ENCODE measurements at places on chromosomes 3 and 15.
A peak's percentile ranks its signal among the peaks of the same experiment; 100 is the strongest.

DNA sequence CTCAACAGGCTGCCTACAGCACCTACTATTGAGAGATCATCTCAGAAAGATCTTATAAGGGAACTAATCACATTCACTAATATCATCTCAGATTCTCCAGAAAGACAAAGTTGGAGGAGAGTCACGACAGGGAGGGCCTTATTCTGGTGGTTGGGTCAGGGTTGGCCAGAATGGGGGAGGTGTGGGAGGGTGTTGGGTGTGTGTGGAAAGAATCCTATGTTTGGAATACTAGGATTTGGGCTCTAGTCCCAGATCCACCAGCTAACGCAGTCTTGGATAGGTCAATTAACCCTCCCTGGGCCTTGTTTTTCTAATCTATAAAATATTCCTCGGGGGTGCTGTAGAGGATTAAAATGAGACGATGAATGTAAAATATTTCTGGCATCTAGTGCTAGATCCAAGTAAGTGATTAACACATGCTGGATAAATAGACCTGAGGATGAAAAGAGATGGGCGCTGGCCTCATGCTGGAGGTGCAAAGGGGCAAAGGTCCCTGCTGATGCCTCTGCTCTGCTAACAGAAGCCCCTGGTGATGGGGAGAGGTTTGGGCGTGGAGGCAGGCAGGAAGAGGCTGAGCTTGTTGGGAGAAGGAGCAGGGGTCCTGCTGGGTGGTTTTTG is 67.6 kb upstream of the ETV5 start:
- DNase-seq: no peak

- no peak for DNase-seq
These were observed 168.4 kb downstream of the TUSC7 start for GRCh38 chr3:116877968-116878367.

DNA sequence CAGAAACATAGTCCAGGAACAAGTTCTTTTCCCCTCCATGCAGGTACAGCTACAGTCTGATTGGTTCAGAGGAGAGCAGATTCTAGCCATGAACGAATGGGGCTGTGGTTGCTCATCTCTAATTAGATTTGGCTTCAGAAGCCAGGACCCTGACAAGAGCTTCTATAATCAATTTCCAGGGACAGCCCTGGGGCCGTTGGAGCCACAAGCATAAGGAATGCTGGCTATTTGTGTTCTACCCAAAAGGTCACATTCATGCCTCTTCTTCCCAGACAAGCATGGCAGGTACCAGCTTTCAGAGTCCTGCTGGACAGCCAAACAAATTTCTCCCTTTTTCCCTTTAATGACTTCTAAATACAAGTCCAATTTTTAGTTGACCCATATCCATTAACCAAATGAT is 215.5 kb upstream of the LRTM1 start:
- no peak for DNase-seq

DNA sequence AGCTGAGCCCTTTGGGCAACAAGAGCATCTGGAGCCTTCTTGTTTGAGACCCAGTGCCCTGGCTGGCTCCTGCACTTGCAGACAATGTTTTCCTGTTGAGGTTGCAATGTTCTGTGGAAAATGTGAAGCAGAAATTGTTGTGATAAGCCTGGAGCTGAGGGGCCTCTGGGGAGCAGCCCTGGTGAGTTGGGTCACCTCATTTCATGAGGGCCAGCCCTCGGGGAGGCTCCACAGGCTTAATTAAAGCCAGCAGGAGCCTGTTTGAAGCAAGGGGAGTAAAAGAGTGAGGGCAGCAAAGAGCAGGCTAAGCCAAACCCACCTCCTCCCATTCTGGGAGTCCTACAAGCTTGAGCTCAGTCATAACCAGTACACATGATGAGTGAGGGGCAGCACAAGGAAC is 154.3 kb downstream of the ALDH1A2 start:
- DNase-seq: no peak

GRCh38 chr3:18249126-18249525 is 176.0 kb downstream of the SATB1 start:
- DNase-seq: no peak

DNA sequence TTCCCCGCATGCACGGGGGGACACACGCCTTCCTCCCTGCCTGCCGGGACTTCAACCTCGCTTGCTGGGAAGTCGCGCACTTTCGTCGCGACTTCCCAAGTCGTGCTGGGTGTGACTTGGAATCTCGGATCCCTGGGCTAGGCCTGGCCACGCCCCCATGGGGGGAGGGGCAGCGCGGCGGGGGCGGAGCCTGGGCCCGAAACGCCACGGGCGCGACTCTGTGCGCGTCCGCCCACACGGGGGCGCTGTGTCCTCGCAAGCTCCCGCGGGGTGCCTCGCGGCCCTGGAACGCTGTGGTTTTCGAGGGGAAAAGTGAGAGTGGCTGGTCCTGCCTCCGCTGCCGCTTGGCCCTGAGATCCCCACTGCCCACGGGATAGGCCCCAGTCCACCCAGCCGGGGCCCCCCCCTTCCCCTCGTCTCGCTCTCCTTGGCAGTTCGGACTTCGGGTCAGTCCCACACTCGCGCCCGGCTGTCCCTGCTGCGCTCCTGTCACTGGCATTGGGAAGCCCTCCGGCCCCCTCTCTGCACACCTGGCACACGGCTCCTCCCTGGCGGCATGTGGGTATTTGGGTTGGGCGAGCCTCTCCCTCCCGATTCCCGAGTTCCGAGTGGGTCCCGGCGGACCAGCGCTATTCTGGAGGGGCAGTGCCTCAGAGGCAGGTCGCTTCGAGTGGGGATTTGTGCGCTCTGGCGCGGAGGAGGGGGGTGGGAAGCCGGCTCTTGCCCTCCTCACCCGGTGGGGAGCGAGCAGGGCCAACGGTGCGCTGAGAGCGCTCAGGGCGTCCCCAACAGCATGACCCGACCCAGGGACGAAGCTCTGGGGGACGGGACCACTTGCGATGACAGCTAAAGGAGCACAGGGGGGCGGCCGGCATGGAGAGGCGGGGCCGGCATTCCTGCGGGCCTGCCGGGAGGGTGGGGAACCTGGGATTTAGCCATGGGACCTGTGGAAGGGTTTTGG is 23.6 kb downstream of the SEC61A1 start:
- DNase-seq: peak; percentile 83

DNA sequence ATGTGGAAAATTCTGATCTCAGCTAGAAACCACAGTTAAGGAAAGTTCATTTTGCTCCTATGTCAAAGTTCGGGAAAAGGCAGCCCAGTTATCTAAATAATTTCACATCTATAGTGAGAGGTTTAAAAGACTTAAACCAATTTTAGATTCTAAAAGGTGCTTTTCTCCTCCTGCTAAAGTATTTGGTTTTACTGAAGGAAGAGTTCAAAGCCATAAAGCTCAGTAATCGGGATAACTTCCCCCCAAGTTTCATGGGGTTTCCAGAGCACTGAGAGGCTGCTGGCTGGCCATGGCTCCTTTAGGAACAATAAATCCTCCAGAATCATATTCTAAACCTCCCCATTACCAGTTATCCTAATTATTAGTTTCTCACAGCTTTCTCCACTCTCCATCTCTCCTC is 38.2 kb downstream of the ZIC4 start:
- DNase-seq: no peak

DNA sequence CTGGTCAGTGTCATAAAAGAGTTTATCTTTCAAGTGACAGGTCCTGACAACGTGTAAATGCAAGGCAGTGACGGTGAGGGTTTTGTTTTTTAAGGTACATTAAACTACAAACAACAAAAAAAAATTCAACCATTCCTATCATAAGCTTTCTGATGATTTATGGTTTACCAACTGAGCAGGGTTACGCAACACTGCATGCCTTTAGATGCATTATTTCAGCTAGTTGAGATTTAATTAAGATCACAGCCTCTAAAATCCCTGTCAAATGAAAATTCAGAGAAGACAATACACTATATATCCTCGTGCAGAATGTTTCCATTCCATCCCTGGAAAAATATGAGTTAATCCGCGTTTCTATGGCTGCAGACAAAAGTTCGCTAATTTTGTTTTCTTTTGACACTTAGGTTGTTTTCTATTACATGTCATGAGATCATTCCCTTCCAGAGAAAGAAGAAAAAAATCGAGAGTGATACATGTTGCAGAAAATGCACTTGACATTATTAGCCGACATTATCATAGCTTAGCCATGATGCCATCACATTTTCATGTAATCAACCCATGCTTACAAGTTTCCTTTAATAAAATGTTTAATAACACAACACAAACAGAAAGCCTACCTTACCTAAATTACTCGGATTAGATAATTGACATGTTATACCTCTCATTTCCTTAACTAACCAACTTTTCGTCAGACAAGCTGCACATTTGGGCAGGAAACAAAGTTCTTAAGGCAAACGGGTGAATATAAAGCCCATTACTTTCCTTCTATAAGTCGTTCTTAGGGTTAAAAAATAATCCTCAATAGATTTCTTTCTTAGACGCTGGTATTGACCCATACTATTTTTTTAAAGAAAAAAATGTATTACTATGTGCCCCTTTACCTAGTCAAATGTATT is 521.2 kb downstream of the FOXP1 start:
- no peak for DNase-seq

DNA sequence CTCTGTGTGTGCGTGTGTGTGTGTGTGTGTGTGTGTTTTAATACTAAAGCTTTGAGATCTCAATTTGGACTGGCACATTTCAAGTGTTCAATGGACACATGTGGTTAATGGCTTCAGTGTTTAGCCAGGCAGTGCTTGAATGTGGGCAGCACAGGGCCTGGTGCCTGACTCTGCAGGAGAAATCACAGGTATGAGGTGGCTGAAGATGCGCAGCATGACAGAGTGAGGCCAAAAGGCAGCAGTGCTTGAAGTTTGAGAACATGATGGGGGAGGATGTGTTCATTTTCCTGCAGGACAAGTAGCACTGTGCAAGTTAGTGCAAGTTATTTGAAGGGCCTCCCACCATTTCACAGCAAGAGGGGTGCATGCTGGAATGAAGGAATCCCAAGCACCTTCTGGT is 620.5 kb upstream of the TBL1XR1 start:
- no peak for DNase-seq

DNA sequence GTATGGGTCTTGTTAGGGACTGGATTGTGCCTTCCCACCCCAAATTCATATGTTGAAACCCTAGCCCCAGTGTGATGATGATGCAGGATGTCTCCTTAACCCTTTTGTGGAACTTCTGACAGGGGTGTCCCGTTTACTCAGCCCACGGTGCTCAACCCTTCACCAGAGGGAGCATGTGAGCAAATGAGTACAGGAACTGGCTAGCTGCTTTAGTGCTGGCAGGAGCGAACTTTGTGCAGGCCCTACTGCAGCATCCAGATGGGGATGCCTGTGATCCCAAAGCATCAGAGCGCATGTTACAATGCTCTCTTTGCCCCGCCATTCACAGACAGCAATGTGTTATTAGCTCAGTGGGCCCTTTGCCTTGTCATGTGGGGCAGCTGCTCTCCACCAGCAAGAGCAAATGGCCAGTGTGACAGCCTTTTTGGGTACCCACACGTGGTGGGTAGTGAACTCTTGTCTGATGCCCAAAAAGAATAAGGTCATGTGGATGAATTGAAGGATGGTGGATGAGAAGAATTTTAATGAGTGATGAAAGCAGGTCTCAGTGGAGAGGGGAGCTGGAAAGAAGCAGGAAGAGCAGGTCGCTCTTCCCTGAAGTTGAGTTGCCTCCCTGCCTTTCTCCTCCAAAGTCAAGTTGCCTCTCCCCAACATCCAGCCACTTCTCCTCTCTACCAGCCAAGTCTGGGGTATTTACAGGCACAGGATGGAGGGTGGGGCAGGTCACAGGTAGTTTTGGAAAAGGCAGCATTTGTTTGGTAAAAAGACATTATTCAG is 63.3 kb upstream of the STRIT1 start:
- DNase-seq: no peak

GRCh38 chr3:67509471-67510075 is 144.8 kb downstream of the SUCLG2 start:
- DNase-seq: no peak

- no peak for DNase-seq
These were observed 334.2 kb downstream of the SLC9A9 start for GRCh38 chr3:143514109-143514508.

GRCh38 chr3:56209982-56210751 is 258.1 kb downstream of the ERC2 start:
- DNase-seq: no peak

GRCh38 chr15:62060896-62061280 is 641 bp upstream of the VPS13C start:
- DNase-seq: no peak

DNA sequence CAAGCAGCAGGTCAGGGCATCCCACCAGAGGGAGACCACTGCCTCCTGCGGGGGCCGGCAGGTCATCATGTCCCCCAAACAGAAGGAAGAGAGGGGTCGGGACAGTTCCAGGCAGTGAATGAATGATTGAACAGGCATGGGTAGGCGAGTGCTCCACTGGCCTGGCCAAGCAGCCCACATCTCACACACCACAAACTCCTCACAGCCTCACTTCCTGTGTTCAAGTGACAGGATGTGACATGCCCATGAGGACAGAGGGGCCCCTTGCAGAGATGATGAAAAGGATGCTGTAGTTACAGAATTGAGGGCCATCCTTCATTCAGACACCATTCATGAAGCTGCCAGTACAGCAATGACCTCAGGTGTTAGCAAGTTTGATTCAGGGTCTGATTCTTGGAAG is 3.7 kb downstream of the IQSEC1 start:
- no peak for DNase-seq

DNA sequence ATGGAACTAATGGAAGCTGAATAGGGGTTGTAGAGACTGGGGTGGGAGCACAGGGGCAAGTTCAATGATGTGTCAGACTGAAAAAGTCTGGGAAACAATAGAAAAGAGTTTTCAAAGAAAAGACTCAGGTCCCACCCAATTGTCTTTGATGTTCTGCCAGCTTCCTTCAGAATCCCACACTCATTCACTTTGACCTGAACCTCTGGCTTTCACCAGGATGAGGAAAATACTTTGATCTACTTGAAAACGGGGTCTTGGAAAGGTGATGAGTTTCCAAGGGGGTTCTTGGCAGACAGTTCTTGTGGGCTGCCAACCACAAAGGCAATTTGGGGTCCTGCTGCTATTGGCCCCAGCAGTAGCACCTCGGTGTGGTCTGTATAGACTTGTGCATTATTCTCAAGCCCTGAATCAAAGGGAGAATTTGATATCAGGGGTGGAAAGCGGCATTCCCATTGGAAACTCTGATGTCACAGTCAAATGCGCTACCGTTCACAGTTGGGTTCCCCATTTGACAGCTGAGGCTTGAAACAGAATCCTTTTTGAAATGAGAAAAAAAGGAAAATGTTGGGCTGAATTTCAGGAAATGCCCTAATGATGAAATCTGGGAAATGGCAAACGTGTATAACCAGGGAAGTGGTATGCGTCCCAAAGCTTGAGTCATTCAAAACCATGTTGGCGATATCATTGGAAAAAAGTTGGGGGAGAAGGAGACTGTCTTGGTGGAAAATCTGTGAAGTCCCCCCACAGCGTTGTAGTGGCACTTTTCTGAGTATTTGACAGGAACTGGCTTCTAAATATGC is 229.2 kb upstream of the LRTM1 start:
- no peak for DNase-seq

GRCh38 chr3:185328324-185329004 is 34.5 kb upstream of the MAP3K13 start:
- no peak for DNase-seq

Measured in stimulated activated CD4-positive, alpha-beta T cell treated with anti-CD3 and anti-CD28 coated beads, Interleukin-15, amount 100 ng/mL, for 1 hour (primary cell).